ENCODE measurements at places on chromosomes 3 and 15. TPM values are rescaled to one million over a fixed set of nuclear protein-coding genes. Genes with fewer than 3 reads are reported as not detected.

GRCh38 chr15:79881668-79882067 lies 15.1 kb downstream of the MTHFS start:
- no peak for DNase-seq

- DNase-seq, result peak; percentile 15
Observed at GRCh38 chr3:111769992-111770352, 89.1 kb upstream of the PHLDB2 start.

DNA sequence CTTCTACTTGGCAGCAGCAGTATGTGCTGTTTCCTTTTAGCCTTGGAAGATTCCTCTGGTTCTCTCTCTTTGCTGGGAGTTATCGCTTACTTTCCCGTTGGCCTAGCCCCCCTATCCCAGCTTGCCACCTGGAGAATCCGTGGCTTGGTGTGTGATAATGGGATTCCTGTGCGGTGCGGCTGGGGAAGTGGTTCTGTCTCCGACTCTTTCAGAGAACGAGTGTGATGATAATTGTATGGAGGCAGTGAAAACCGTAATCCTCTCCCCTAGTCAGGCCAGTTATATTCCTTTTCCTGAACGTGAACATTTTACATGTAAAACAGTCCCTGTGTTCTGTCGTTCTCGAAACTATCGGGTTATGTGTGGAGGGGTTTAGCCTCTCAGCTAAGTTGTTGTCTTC lies 300.1 kb upstream of the C2CD4B start:
- no peak for DNase-seq

Gene MUC20
- total RNA-seq, result not detected

Gene CHRD
- 0.22 TPM for total RNA-seq

Gene PDZRN3
- 35.6 TPM for total RNA-seq

DNA sequence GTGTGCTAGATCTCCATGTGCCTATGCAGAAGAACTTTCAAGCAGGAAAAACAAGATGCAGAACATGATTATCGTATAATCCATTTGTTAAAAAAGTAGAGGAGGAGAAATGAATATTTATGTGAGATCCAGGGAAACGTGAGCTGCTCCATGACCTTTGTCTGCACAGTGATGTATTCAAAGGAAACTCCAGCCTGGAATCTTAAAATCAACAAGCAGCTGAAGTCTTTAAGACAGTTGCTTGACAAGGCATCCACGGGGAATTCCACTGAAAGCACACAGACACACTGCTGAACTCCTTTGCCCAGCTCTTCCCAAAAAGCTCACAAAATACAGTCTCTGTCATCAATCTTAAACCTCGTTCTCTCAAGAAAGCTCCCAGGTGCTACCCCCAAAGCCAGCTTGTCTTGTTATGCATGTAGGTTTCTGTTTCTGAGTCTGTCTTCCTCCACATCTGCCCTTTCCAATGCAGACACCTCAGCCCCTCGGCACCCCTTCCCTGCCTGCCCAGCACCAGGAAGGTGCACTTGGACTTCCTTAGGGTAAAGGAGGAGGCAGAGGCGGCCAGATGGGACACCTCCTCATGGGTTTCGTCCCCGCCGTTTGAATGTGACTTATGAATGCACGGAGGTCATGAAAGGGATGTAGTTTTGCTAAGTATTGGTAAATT lies 28.7 kb downstream of the LRRK1 start:
- no peak for DNase-seq

DNA sequence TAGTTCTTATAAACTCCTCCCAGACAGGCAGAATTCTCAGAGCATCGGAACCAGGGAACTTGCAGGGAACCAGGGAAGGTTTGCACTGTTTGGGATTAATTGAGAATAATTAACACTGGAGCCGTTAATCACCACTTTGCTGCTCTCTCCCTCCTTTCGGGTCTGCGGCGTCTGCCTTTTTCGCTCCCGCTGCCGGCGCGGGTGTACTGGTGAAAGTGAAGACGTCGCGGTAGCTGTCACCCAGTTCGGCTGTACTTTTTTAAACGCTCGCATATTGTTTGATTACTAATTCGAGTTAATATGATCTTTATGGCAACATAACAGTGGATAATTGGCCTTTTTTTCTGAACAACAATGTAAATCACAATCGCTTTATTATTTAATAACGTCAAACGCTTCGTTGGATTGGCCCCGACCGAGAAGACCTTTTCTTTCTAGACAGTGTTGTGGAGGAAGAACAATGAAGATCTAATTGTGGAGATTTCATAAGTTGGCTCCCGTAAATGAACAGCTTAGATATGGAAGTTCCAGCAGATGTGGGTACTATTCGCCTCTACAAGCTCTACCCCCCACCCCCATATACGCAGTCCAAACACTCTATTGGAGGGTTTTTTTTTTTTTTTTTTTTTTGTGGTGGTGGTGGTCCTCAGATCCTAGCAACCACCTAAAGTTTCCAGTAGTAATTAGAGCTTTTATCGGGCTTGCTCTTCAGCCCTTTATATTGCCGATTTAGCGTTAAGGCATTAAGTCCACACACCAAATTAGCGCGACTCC lies 12.7 kb downstream of the SOX2 start:
- DNase-seq, result no peak

DNA sequence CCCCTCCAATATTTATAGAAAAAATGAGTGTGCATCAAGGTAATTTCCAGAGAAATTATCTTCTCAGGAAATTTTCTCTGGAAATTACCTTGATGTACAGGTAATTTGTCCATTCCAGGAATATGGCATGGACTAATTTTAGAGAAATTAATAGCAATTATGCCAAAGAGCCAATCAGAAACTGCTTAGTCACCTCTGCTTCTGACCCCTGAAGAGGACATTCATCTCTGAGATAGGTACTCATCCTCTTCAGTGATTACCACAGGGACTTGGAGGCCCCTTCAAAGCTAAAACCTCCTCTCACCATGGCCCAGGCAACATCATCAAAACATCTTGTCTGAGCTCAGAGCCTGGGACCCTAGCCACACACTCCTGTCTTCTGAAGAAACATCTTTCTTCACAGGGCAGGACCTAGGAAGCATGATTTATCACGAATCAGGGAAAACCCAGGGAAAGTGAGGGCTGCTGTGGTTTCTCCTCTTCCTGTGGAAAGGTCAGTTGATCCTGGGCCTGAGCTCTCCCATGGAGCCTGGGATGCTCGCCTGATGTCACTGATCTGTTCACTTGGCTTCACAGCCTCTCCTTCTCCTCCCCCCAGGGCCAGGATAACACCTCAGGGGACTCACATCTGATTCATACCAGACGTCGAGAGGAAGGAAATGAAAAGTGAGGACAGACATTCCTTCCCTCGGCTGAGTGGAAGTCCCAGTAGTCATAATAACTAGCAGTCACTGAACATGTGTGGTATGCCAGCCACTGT lies 210.5 kb downstream of the DTWD1 start:
- peak; percentile 97 for DNase-seq

DNA sequence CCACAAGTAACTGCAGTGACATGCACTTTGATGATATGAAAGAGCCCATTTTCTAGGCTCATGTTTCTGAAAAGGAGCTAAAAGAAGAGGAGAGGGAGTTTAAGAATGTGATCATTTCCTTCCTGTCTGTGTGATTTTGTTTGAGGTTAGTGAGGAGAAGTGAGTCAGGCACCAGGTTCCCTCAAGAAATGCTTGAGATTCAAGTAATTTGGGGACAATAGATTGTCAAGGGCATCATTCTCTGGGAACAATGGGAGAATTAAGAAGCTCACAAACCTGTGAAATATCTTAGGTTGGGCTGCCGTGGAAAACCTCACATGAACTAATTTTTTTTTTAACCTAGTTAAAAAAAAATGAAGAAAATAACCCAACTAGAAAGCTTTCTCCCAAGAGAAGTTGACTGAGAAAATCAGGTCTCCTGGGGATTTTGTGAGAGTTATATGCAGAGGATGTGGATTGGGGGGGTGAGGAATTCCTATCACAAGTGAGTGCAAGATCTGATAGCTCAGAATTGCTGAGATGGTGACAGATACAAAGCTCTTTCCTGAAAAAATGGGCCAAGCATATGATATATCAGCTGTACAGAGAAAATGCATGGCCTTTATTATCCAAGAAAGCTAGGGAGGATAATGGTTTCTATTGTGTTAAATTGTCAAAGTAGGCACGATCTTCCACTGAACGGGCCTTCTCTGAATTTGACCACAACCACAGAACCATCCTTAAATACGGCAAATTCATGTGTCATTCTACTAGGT lies 203.3 kb downstream of the FEZF2 start:
- peak; percentile 57 for DNase-seq

- no peak for DNase-seq
Observed at GRCh38 chr3:129645286-129645685, 38.8 kb upstream of the PLXND1 start.

Gene DUOX2
- total RNA-seq, result not detected

DNA sequence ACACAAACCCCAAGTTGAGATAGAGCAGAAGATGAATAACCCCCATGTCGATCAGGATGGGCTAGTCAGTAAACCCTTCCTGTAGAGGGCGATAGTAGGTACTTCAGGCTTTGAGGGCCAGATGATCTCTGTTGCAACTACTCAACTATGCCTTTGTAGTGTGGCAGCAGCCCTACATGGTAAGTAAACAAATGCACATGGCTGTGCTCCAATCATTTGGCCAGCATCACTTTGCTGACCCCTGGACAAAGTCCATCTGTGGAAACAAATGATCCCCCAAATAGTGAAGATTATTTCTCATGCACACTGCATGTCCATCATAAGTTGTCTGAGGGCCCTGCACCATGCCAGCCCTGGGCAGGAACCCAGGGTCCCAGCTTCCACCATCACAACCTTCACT lies 402.2 kb upstream of the PROK2 start:
- peak; percentile 10 for DNase-seq

Data from GM23248 (cell line).